HAP-1 (cell line): ENCODE measurements at places on chromosomes 4 and X.

DNA sequence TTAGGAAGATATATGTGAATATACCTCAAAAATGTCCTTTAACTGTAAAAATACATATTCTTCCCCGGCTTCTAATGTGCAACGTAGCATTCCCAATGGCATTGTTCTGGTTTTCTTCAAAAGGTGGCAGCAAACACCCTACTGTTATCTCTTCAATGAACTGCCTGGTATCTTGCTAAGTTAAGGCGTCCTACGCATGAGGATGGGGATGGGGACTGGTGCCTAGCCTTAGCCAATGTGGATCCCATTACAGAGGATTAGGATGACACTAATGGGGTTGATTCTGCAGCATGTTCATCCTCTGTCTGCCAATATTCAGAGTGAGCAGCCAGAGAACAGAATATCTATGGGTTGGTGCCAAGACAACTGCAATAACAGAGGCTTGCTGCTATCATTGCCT, 334.9 kb upstream of the ADGRL3 start:
- DNase-seq, result no peak

DNA sequence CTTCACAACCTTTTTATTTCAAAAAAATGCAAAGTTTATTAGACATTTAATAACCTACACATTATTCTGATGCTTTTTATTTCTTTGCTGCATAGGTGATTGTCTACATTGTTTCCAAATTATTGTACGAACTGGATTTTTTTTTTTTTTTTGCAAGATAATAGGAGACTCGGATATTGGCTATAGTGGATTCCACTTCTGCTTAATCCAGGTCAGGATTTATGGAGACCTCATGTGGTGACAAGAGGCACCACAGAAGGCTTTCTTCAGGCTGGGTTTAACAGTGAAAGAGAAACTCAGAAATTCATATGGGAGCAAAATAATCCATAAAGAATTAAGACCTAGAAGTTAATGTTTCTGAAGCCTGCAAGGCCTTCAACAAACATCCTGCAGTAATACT, 2.4 kb upstream of the SLIT2 start:
- peak; percentile 26 for DNase-seq

DNA sequence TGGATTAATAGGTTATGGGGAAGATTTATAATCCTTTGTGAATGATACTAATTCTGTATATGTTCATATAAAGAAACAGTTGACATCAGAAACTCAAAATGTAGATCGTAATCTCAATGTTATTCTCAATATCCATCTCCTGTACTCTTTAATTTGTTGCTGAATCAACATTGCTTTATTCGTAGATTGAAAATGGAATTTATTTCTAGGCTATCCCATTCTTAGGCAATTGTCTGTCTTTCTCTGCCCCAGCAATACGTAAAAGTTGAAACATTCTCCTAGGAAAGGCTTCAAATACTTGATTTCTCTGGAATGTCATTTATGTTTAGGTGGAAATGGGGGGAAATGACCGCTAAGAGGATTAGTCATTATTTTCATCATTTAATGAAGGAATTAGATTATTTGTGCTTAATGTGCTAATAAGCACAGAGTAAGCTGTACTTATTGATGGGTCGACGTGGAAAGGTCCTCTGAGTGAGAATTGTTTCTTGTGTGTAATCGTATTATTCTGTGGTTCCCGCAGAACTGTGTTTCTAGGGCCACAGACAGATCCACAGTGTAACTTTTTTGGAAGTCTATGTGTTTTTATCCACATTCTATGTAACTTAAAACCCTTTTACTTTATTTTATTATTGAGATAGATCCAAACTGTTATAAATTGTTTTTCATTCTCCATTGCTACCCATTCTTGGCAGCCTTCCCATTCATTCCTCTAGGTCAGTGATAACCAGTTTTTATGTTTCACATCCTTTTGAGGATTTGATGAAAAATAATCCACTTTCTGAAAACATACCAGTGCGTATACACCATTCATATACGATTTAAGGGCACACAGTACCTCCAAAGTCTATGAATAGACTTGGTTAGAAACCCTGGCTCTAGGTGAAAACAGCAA, 262.9 kb downstream of the ARHGAP10 start:
- no peak for DNase-seq

- peak; percentile 80 for DNase-seq
Measured at GRCh38 chrX:40174854-40175510, 77.2 kb upstream of the BCOR start.

- DNase-seq, result no peak
Measured at GRCh38 chr4:153527690-153528089, 61.5 kb downstream of the TMEM131L start.
